Activated CD8-positive, alpha-beta memory T cell treated with anti-CD3 and anti-CD28 coated beads for 4 hours (primary cell): ENCODE measurements at places on chromosomes 4 and X.

DNA sequence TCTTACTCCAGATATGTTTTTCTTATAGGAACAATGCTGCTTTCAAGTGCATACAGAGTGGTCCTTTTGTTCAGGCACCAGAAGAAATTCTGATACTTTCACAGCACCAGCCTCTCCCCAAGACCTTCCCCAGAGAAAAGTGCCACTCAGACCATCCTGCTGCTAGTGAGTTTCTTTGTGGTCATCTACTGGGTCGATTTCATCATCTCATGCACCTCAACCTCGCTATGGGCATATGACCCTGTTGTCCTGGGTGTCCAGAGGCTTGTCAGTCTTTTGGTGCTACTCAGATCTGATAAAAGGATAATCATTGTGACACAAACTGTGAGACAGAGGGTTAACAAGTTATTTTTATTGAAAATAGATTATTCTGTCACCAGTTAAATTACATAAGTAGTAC lies 39.5 kb downstream of the WDR13 start:
- DNase-seq = no peak

DNA sequence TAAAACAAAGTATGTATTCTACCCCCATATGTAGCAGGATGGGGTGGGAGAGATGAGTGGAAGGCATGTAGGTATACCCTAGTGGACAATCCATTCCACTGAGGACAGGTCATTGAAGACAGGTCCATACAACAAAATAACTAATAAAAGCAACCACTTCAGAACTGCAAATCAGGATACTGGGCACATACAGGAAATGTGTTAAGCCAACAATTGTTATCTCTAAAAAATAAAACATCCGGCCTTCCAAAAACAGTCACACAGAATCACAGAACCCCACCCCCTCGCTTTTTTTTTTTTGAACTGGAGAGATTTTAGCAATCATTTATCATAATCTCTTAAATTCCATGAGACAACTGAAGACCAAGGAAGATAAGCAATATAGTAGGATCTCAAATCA lies 112.9 kb downstream of the FRYL start:
- no peak for DNase-seq

DNA sequence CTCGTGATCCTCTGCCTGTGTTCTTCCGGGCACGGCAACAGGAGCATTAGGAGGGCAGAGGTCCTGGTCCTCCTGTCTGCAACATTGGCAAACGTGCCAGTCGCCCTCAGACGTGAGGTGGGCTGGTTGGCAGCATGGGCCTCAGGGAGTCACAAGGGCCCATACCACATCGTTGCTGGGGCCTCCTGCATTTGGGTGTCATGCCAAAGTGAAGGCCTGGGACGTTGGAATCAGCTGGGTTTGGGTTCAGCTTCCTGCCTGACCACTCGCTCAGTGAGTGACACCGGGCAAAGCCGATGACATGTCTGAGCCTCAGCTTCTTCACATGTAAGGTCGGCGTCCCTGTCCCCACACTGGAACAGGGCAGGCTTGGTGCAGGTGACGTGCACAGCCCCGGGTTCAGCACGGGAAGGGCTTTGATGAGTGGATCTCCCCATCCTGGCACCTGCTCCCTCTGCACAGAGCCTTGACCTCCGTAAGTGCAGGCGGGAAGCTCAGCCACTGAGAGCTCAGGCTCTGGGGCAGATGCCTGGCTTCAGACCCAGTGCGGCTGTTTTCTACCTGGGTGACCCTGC lies 91.6 kb downstream of the PSAPL1 start:
- no peak for DNase-seq

- no peak for DNase-seq
Measured at GRCh38 chr4:2254665-2255500, 7.0 kb downstream of the MXD4 start.

GRCh38 chr4:90317785-90318184 lies 190.6 kb downstream of the CCSER1 start:
- no peak for DNase-seq

DNA sequence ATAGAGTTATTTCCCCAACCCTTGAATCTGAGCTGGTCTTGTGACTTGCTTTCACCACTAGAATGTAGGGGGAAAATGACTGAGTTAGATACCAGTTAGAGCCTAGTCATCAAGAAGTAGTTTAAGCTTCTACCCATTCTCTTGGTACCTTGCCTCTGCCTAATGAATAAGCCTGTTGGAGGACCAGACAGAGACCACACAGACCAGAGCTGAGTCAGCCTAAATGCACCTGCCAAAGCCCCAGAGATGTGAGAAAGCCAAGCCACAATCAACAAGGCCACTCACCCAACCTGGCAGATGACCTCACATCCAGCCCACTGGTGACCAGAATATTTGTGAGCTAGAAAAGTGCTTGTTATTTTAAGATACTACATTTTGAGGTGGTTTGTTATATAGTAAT lies 85.2 kb upstream of the DCLK2 start:
- no peak for DNase-seq

DNA sequence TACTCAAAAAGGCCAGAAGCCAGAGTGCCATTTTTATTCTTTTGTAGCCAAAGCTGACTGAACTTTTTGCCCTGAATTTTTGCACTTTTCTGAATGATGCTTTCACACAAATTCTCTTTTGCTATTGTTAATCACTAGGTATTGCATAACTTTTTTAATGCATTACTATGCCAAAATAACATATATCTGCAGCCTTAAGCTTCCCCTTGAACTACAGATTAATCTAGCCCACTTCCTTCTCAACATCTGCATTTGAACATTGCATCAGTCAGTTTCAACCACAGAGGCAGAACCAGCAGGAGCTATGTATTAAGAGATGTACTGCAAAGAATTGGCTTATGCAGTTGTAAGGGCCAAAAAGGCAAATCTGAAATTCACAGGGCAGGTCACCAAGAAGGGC lies 197.6 kb upstream of the GYPA start:
- no peak for DNase-seq

GRCh38 chr4:53365121-53365485 lies 758 bp downstream of the SCFD2 start:
- no peak for DNase-seq

DNA sequence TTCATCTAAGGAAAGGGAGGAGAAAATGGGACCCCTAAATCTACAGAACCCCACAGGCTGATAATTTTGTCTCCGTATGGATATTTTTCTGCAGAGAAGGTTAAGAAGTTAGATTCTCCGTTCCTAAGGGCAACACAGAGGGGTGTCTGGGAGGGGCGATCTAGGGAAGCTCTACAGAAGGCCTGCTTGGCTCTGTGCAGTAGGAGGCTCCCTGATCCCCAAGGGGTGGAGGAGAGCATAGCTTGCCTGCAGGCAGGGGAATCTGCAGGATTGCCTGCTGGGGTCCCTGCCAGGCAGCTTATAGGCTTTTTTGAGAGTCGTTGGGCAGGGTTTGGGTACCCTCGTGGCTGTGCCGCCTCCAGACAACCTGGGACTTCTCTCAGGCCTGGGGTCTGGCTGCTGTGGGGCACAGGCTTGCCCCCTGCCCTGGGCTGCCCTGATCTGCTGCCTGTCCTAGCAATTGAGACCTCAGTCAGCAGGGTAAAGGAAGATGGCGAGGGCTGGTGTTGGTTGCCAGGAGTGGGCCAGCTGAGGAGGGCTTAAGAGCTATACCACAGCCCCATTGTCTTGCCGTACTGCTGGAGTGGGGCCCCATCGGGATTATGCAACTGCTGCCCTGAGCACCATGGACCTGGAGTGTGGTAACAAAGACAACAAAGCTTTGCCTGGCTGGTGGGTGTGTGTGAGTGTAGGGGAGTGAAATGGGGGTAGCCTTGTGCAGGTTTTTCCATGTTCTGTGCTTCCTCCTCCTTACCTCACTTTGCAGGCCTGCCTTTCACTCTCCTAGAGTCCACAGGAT lies 74.1 kb downstream of the EFNB1 start:
- no peak for DNase-seq

- DNase-seq = peak; percentile 92
Measured at GRCh38 chr4:2008921-2009650, at the start of gene NELFA. TSS of gene NELFA (minus strand) at chr4:2008974. CDS start at chr4:2008959, 15 bp downstream.

- no peak for DNase-seq
Measured at GRCh38 chrX:129522184-129523078, 859 bp downstream of the SMARCA1 start.

DNA sequence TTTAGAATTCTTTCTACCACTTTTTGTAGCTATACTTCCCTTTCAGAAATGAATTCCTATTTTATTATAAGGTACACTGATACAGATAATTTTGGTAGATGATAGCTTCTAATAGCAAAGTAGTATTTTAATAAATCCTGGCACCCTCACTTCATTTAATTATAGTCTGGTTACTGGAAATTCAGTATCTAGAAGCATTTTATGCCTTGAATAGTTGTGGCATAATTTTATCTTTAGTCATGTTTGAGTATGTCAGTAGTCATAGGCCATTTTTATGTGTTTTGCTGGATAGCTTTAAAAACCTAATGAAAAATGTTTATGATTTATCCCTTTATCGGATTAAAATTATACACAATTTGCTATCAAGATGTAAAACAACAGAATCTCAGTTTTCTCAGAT lies 92.3 kb downstream of the DIAPH2 start:
- DNase-seq = no peak

- no peak for DNase-seq
Measured at GRCh38 chrX:124393238-124393637, 46.9 kb downstream of the SH2D1A start.
